ENCODE measurements at places on chromosomes 5 and 9.
A peak's percentile ranks its signal among the peaks of the same experiment; 100 is the strongest.

DNA sequence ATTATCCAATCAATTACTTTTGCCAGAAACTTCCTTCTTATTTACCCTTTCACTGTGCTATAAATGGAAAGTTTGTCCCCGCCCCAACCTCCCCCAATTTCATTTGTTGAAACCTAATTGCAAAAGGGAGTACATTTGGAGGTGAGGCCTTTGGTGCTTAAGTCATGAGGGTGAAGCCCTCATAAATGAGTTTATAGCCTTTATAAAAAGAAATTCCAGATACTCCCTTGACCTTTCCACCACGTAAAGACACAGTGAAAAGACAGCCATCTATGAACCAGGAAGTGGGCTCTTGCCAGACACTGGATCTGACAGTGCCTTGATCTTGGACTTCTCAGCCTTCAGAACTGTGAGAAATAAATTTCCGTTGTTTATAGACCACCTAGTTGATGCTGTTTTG lies 82.3 kb downstream of the NUDT12 start:
- DNase-seq: no peak

DNA sequence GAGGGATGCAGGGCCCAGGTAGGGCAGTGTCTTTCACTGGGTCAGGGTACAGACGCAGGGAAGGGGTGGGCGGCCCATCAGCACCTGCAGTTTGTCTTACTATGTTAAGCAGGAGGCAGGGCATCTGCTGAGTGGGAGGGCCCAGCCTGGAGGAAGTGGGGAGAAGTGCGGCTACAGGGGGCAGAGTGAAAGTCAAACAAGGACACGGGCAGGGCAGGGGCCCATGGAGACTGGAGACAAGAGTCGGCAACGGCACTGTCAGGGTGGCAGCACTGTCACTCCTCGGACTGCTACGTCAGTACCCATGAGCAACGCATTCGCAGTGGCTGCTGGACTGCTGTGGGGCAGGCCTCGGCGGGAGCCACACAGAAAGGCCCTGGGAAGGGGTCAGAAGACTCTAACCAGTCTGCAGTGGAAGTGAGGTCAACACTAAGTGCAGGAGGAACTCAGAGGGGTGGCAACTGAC lies 19.7 kb downstream of the CAMSAP1 start:
- peak; percentile 41 for DNase-seq

- DNase-seq: no peak
Observed at GRCh38 chr9:138080979-138081378, 203.4 kb downstream of the CACNA1B start.

DNA sequence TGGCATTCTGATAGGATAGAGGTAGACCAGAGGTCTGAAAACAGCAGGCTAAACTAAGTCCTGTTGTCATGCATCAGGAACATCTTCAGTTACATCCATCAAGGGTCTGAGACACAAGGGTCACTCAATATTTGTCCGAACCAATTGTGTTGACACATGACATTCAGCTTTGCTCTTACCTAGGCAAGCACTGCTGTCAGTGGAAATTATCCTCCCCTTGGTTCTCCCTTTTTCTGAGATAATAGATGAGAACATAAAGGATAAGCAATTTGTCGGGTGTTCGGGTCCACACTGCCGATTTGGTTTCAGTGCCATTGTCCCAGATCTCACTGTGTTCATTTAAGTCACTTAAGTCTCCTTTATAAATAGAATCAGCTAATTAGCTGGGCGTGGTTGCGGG lies 148.3 kb upstream of the MSX2 start:
- DNase-seq: no peak

- peak; percentile 20 for DNase-seq
Observed at GRCh38 chr9:99368341-99369326, 146.6 kb downstream of the SEC61B start.

DNA sequence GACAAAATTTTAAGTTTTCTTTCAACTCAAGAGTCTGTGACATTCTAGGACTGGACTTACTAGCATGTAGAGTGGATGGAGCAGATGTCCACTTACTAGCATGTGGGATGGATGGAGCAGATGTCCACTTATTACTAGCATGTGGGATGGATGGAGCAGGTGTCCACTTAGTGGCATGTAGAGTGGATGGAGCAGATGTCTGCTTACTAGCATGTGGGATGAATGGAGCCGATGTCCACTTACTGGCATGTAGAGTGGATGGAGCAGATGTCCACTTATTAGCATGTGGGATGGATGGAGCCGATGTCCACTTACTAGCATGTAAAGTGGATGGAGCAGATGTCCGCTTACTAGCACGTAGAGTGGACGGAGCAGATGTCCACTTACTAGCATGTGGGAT lies 2.4 kb downstream of the SLC36A1 start:
- no peak for DNase-seq

- DNase-seq: no peak
Observed at GRCh38 chr5:42483472-42484154, 60.4 kb downstream of the GHR start.

GRCh38 chr5:59538750-59539121 lies 354.8 kb downstream of the PDE4D start:
- no peak for DNase-seq

DNA sequence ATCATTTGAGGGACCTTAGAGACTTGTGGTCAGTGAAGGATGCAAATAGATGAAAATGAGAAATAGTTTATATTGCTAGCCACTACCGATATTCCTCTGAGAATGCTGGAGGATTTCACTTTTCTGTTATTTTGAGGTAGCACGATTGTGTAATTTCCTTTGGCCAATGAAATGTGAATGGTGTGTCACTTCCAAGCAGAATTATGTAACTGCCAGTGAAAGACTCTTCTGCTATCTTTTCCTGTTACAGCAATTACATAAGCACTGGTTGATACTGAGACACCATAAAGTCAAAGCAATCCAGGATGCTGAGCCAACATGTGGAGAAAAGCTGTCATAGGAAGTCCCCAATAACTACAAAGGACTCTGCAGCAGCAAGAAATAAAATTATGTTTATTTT lies 3.6 kb upstream of the PCDHA2 start:
- no peak for DNase-seq

GRCh38 chr5:127934791-127935256 lies 148.7 kb upstream of the SLC12A2 start:
- no peak for DNase-seq

Measured in activated B cell treated with CpG ODN at 0.5 μM for 24 hours (primary cell).